ENCODE measurements at places on chromosomes 13 and 19. TPM values are rescaled to one million over a fixed set of nuclear protein-coding genes. Genes with fewer than 3 reads are reported as not detected.

DNA sequence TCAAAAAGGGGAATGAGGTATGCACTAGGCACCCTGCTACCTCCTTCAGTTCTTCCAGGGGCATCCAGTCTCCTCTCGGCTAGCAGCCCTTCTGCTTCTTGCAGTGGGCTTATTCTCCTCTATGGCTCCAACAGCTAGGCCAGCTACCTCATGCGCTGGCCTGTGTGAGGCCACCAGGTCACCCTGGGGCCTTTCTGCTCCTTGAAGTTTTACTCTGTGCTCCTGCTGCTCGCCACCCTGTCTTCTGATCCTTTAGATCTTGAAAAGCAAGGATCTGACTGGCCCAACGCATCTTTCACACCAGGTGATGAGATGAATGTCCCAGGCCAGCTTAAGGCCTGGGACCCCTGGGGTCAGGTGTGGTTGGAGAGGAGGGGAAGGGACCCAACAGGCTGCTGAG, 66.2 kb downstream of the RUBCNL start:
- no peak for DNase-seq

DNA sequence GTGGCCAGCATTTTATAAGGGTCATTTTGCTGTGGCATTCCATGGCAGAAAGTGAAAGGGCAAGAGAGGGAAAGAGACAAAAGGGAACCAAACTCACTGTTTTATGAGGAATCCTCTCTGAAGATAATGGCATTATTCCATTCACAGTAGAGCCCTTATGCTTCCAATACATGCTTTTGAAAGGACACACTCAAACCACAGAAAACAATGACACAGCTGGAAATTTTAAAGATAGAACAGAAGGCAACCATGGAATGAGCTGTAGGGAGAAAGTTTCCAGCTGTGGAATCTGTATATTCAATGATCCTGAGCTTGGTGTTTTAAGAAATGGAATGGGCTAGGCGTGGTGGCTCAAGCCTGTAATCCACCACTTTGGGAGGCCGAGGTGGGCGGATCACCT, 677.4 kb downstream of the SLITRK1 start:
- no peak for DNase-seq

GRCh38 chr13:32047088-32047487, 15.5 kb downstream of the FRY start:
- no peak for DNase-seq

GRCh38 chr13:67776151-67776550, 546.0 kb upstream of the PCDH9 start:
- DNase-seq, result no peak

DNA sequence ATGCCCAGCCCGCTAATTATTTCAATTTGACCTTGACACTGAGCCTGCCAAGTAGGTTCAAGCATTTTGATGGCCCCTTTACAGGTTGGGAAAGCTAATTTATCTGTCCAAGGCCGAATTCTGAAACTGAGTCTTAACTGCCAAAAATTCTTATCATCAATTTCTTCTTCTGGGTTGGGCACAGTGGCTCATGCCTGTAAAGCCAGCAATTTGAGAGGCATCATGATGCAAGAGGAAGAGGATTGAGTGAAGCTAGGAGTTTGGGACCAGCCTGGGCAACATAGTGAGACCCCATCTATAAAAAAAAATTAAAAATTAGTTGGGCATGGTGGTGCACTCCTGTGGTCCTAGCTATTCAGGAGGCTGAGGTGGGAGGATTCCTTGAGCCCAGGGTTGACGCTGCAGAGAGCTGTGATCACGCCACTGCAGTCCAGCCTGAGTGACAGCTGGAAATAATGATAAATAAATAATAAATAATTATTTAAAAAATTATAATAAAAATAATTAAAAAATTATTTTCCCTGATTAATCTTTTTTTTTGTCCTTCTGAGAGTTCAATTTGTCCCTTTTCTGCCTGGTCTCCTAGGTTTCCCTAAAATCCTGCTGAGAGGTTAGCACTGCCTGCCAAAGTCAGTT, 1.3 kb upstream of the LDLR start:
- no peak for DNase-seq

- no peak for DNase-seq
Observed at GRCh38 chr13:51453959-51454703, 1.3 kb upstream of the INTS6 start.

GRCh38 chr19:3279306-3279705, 54.8 kb downstream of the CELF5 start:
- DNase-seq, result no peak

DNA sequence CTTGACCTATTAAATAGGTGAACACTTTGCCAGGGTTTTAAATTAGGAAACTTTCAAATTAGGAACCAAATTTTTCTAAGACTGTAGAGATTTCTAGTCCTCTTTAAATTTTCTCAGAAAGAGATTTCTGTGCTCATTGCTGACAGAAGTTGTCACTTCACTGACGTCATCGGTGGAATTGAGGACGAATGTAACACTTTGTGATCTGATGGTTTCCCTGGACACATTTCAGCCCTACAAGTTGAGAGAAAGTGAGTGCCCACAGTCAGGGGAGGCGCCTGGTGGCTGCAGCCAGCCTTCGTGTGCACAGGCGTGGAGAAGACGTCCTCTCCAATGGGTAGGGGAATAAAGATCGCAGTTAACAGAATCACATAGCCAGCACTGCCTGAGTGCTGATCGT, 396.5 kb upstream of the TSHZ3 start:
- no peak for DNase-seq

DNA sequence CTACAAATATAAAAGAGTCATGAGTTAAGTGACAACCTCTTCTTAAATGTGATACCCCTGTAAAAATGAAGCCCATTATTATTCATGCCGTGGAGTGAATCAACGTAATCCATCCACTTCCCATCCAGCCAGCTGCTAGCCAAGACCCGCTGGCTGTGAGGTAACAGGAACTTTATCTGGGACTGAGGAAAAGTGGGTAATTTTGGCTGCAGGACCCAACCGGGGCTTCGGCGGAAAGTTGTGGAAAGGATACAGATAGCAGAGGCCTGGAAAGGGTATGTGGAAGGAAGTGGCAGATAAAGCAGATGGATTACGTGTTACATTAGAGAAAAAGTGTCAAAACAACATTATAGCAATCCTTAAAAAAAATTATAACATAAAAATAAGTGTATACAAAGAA, 48.3 kb downstream of the SLC7A1 start:
- DNase-seq, result no peak

DNA sequence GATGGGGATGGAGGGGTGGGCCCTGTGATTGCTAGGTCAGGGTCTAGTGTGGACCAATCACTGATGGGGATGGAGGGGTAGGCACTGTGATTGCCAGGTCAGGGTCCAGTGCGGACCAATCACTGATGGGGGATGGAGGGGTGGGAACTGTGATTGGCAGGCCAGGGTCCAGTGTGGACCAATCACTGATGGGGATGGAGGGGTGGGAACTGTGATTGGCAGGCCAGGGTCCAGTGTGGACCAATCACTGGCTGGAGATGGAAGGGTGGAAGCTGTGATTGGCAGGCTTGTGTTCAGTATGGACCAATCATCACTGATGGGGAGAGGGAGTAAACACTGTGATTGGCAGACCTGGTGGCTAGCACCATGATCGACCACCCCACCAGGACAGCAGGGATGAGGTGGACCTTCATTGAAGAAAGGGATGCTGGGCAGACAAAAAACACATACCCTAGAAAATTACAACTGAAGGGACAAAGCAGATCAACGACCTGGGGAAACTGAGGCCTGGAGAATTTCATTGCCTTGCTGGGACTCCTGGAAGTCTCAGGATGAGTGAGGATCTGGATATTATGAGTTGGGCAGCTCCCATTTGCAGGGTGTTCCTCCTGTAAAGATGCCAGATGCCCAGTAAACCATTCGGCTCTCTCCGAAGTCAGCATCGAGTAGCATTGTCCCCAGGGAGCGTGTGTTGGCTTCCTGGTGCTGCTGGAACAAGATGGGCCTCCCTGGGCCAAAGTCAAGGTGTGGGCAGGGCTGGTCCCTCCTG, 15.5 kb downstream of the TMPRSS9 start:
- no peak for DNase-seq

DNA sequence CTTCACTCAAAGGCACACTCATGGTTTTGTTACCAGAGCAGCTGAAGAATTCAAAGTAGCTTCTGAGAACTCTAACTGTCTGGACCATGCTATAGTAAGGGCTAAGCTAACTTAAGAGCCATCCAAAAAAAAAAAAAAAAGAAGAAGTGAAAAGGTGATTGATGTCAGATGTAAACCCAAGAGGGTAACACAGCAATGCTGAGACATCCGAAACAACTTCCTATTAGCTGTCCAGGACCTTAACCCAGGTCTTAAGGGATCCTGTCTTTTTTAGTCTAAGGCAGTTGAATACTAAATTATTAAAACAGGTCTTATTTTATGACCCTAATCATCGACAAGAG, 11.2 kb upstream of the RAB20 start:
- no peak for DNase-seq

DNA sequence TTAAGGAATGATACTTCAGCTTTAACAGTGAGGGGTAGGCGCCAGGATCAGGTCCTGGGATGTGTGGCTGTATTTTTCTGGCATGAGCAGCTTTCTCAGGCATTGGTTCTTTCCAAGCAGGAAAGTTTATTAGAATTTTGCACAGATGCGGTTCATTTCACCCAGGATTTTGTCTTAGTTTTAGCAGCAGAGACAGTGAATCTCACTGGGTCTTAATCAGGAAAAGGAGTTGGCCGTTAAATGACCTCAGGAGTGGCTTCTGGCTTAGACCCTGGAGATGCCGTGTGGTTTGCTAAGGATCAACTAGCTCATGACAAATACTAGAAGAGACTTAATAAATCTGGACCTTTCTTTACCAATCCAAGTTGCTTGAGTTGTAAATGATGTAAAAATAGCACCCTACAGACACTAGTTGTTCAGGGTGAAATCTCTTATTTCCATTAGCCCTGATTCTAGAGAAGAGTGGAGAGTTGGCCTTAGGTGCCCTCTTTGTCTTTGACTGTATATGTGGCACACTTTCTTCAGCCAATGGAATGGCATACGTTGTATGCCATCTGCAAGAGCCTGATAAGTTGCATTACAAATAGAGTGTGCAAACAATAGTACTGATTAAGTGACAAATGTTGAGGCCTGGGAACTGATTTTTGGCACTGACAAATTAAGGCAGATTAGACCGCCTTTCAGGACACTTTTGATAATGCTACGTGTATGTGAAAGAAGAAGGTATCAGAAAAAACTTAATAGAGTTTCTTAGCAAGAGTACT, 34.0 kb downstream of the LRCH1 start:
- no peak for DNase-seq

DNA sequence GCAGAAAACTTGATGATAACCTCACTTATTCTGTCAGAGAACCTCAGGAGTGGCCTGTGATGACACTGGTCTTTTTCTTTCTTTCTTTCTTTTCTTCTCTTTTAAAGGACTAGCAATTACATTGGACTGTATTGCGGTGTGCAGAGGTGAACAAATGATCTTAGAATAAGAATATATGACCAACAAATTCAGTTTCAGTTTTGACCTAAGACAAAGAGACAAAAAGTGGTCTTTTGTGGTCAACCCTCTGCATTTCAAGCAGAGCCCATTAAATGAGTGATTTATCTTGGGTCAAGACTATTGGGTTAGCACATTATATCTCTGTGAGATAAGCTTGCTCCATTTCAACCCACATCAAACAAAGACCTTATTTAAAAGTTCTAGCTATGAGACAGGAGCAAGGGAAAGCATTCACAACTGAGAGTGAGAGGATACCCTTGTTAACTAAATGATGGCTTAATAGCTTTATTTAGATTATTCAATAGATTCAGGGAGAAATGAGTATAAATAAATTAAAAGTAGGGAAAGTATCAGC, 644.4 kb downstream of the PCDH9 start:
- no peak for DNase-seq

GRCh38 chr19:4007836-4008539, 452 bp downstream of the PIAS4 start:
- DNase-seq, result no peak

Gene TJP3
- total RNA-seq, result not detected

Gene TNNI3
- total RNA-seq, result 4,564 TPM

Gene PSMC4
- 64.8 TPM for total RNA-seq

Gene MBD3L3
- total RNA-seq, result not detected

Gene TMPRSS9
- not detected for total RNA-seq

Gene ERICH6B
- not detected for total RNA-seq

Measured in Right ventricle myocardium superior (tissue), 1 donor.